ENCODE measurements at places on chromosomes 7 and 10.

- no peak for DNase-seq
These were observed 76.9 kb downstream of the UBE2H start for GRCh38 chr7:129875745-129876411.

DNA sequence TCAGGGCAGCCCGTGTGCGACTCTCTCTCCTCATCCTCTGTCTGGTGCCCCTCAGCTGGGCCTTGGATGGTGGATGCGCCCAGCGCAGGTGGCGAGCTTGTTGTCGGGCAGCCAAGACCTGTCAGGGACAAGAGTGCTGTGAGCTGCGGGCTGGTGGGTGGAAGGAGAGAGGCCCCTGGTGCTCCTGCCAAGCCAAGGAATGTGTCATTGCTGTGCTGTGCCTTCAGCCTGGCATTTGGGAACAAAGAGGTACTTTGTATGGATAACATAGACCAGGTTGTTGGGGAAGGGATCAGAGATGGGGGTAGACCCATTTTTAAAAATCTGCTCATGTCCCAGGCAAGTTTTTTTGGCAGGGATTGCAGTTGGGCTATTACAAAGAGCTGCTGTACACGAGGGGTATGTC lies 120.9 kb downstream of the PKD1L1 start:
- no peak for DNase-seq

- peak; percentile 29 for DNase-seq
These were observed 125.7 kb downstream of the RGS10 start for GRCh38 chr10:119416855-119417254.

DNA sequence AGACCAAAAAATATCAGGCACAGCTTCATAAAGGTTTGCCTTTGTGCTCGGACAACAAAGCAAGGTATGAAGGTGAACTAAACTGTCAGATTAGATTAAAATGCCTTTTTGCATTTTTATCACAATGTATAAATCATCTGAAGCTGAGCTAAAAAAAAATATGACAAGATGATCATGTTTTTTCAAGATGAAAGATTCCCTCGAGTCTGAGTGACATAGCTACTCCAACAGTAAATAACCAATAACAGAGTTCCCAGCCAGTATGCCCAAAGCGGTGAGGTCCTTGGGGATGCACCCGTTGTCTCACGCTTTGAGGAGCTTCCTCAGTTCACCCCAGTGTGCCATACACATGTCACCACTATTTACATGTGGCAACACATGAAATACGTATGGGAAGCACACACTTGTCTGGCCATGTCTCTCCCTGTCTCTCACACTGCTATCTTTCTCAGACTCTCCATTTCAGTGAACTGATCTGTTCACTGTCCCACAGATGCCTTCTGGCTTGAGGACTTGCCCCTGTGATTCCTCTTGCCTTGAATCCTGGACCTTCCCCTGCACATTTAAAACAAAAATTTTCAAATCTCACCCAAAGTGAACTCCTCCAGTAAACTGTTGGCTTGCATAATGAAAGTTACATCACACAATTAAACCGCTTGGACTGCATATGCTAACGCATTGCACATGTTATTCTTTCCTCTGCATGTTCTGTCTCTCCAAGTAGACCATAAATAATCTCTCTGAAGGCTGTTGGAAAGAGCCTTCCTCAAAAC lies 2.6 kb upstream of the PIK3CG start:
- DNase-seq = no peak

DNA sequence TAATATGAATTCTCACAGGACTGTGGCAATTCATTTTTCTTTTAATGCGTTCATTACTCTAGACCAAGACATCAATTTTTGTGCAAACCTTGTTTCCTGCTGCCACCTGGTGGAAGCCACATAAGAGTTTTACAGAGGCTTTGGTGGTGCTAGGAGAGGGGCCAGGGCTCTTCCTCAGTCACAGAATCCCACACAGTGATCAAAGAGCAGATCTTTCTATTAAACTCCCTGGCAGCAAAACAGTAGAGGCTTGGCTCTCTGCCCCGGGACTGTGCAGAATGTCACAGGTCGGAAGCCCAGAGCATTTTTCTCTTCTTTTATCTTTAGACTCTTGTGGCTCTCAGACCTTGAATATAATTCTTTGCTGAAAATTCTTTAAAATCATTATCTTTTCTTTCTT lies 506.4 kb upstream of the C7orf33 start:
- DNase-seq = no peak

GRCh38 chr7:87596696-87597095 lies 4.0 kb downstream of the ABCB1 start:
- DNase-seq = no peak

GRCh38 chr10:116713846-116714245 lies 28.5 kb downstream of the HSPA12A start:
- no peak for DNase-seq

DNA sequence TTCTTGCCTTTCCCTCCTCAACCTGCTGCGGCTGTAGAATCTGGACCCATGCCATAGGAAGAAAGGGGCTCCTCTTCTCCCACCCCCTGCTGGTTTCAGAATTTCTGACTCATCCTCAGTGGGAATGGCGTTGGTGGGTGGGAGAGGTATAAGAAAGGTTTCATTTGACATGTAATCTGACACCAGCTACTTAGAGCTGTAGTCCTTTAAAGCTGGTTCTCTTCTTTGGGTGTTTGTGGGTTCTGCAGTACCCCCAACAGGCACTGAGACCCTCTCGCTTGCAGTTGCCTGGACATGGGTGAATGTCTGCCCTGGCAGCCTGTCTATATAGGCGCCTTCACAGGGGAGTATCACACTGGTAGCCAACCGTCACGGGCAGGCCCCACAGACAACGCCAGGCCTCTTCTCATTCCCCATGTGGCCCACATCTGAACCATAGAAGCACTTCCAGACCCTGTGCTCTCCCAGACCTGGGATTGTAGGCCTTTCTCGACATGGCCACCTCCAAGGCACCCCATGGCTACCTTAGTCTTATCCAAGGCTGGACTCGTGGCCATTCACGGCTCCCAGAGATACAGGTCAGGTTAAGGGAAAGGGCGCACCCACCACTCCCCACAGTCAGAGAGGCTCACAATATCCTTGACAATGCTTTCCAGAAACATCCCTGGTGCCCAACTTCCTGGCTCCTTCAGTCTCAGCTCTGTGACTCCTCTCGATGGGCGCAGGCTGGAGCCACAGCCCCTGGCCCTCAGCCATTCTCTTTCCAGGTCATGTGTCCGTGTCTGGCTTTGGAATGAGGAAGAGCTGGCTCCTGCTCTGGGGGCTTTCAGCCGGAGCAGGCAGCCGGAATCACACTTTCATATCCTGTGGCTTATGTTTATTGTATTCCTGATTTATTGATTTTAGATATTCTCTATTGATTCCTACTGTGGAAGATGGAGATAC lies 17.5 kb downstream of the ZNF862 start:
- no peak for DNase-seq

DNA sequence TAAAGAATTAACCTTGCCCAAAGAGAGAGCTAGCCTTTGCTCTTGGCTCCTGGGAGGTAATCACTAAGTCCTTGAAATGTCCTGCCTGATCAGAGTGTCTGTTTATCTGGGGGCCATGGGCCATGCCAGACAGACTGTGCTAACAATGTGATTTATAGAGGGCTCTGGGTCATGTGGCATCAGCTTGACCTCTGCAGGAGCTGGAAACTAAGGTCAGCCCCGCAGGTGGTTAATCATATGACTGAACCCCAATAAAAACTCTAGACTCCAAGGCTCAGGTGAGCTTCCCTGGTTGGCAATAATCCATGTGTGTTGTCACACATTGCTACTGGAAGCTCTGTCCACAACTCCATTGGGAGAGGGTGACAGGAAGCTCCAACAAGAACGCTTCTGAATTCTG lies 47.5 kb downstream of the NDUFB2 start:
- DNase-seq = no peak

GRCh38 chr7:101669307-101669706 lies 40.2 kb upstream of the MYL10 start:
- DNase-seq = peak; percentile 20

GRCh38 chr7:157271315-157271990 lies 65.4 kb upstream of the DNAJB6 start:
- no peak for DNase-seq

- DNase-seq = no peak
These were observed 3.1 kb upstream of the ABCC2 start for GRCh38 chr10:99779335-99779734.

GRCh38 chr7:128381161-128381821 lies 19.8 kb upstream of the PRRT4 start:
- DNase-seq = peak; percentile 27

DNA sequence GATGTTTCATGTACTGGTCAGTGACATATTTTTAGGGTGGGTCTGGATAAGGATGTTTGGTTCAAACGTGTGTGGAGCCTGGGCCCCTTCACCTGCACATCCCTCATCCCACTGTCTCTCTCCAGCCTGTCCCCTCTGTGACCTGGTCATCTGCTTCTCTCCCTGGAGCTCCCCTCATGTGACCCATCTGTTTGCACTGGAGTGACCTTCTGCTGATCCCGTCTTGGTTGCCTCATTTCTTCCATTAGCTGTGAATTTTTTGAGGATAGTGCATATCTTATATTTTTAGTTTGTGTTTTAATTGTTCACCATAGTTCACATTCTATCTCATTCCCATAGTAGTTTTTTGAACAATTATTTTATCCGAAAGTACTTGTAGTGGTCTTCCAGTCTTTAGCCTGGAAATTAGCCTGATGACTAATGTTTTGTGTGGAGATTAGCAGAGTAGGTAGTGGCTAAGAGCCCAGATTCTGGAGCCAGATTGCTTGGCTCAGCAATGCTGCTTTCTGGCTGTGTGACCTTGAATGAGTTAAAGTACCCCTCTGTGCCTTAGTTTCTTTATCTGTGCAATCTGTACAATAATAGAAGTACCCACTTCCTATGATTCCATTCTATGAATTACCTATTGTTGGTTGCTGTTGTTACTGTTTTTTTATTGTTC lies 224.5 kb downstream of the LRMDA start:
- DNase-seq = no peak

DNA sequence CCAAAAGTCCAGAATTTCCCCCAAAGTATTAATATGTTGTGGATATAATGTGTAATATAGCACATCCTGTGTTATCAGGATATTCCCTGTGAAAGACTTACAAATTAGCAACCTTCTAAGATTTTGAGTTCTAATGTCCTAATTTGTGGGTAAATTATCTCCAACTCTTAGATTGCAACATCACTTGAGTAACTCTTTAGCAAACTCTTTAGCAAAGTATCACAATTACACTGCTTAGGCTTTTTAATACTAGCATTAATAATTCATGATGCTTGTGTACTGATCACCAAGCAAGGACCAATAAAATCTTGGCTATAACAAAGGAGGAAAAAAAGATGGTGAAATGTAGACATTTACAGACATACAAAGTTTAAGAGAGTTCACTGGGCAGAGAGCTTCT lies 27.7 kb downstream of the HIP1 start:
- DNase-seq = no peak

- no peak for DNase-seq
These were observed 82.8 kb downstream of the GPR158 start for GRCh38 chr10:25257646-25258045.

- DNase-seq = no peak
These were observed 70.1 kb upstream of the COL1A2 start for GRCh38 chr7:94324380-94325121.

DNA sequence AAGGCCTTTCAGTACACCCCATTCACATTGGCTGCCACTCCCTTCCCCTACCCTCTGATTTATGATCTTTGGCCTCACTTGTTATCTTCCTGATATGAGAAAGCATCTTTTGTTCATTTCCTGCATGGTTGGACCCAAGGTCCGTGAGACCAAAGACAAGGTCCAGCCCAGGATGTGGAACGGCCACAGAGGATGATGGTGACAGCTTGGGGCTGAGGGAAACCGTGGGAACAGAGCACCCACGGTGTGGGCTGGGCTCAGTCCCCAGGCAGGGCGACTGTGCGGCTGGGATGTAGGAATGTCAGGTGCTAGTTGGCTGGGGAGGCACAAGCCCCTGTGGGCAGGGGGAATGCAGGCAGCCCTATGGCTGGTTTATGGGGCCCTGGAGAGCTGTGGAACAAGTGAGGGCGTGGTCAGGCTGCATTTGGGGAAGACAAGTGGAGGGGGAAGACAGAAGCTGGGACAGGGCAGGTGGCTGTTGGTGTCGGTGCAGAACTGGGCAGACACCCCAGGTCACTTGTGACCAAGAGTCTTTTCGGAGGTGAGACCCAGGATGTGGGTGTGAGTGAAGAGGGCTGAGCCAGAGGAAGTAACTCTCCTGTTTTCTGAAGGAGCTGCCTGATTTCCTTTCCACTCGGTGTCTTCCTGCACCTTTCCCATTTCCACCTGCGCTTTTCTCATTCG lies 51.7 kb upstream of the IGFBP3 start:
- no peak for DNase-seq

DNA sequence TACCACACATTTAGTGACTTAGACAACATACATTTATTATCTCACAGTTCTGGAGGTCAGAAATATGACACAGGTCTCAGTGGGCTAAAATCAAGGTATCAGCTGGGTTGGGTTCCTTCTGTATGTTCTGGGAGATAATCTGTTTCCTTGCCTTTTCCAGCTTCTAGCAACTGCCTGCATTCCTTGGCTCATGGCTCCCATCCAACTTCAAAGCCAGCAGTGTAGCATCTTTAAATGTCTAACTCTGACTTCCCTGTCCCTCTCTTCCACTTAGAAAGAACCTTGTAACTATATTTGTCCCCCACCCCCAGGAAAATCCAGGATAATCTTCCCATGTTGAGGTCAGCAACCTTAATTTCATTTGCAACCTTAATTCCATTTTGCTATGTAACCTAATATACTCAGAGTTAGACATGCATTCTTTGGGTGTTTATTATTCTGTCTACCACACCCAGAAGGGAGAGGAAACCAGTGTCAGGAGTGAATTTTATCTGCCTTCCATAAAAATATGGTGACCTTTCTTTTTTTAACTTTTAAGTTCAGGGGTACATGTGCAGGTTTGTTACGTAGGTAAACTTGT lies 57.3 kb upstream of the SMIM30 start:
- no peak for DNase-seq

DNA sequence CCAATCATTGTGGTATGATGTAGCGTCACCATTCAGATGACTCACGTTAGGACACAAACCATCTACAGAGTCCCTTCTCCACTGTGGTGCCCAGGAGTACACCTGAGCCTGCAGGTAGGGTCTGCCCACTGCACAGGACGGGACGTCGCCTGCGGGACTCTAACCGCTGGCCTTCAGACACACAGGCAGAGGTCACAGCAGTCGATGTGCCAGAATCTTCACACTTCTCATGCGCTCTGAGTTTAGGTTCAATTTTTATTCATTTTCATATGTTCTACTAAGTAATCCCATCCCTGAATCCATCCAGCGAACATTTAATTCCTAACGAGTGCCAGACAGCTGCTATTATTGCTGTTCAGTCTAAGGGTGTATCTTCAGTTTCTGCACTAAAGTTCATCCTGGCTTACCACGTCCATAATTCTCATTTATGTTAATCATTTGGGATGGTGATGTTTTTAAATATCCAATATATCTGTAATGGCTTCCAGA lies 73.3 kb downstream of the CXCL12 start:
- no peak for DNase-seq
